ENCODE measurements at places on chromosomes 1 and 21.
A peak's percentile ranks its signal among the peaks of the same experiment; 100 is the strongest.

DNA sequence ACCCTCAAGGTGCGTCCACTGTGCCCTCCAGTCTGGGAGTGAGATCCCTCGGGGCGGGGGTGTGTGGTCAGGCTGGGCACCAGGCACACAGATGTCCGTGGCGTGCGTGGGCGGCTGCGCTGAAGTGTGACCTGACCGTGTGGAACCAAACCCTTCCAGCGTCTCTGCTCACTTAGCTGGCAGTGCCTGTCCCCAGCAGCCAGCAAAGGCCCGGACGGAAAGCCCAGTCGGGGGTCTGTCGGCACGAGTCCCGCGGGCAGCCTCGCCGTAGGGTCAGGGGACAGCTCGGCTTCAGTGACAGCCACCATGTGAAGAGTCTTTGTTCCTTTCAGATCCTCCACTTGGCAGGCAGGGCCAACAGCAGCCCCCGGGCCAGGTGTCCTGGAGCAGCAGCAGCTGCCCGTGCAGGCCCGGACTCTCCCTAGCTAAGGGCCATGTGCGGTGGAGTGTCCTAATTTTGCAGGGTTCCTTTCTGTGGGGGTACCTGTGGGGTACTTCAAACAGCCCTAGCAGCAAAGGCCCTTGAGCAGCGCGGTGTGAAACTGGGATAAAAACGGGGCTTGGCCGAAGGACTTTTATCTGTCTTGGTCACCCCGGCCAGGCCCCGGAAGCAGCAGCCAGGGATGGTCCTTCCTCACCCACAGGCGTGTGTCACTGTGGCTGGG lies 11.6 kb downstream of the TTLL10 start:
- no peak overlapping the region for H3K4me3 ChIP-seq
- peaks cover 31% of the 10 kb centered on the region for H3K27me3 ChIP-seq

- peak; percentile 61 for DNase-seq
- H3K4me1 ChIP-seq: peaks cover 49% of the 10 kb centered on the region
- no peaks in the 10 kb centered on the region for H3K36me3 ChIP-seq
- peak overlapping the region; percentile 48 for H3K4me3 ChIP-seq
These were observed 202.1 kb upstream of the SGIP1 start for GRCh38 chr1:66331658-66332547.

DNA sequence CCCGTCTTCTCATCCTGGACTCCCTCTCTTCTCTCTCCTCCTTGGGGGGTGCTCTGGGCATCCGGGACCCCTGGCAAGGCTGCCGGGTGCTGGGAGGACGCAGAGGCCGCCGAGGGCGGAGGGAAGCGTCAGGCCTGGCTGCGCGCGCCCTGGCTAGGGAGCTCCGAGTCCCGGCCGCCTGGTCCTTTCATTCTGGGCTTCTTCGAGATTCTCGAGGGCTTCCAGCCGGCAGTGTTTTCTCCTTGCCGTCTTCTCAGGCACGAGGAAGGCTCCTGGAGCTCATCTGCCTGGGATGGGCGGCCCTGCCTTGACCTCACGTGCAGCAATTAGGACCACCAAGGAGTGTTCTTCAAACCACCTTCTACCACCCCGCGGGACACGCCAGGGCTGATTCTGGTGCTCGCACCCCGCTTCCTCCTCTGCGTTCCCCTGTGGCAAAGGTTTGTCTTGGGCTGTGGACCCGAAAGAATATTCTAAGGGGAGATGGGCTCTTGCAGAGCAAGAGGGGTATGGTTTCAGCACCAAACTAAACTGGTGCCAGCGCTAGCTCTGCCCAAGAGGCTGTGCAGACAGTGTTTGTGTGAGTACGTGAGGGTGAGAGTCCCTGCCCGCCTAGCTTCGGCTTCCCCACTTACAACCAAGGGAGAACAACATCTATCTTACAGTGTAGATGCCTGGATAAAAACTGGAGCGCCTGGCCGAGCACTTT lies 36.5 kb downstream of the PIK3CD start:
- peak overlapping the region; percentile 75 for H3K4me3 ChIP-seq
- H3K4me1 ChIP-seq: peaks cover 33% of the 10 kb centered on the region
- no peak for DNase-seq
- H3K36me3 ChIP-seq: no peaks in the 10 kb centered on the region
- H3K27me3 ChIP-seq: no peaks in the 10 kb centered on the region

- H3K4me3 ChIP-seq: no peak overlapping the region
- peaks cover 19% of the 10 kb centered on the region for H3K4me1 ChIP-seq
- DNase-seq: no peak
These were observed 3.2 kb downstream of the SH2D5 start for GRCh38 chr1:20729155-20729931.

GRCh38 chr1:184994301-184994700 lies 20.0 kb upstream of the NIBAN1 start:
- DNase-seq: no peak
- no peak overlapping the region for H3K27ac ChIP-seq
- H3K4me1 ChIP-seq: no peaks in the 10 kb centered on the region
- H3K27me3 ChIP-seq: no peaks in the 10 kb centered on the region

- H3K27me3 ChIP-seq: no peaks in the 10 kb centered on the region
- H3K36me3 ChIP-seq: no peaks in the 10 kb centered on the region
- no peak for DNase-seq
- no peaks in the 10 kb centered on the region for H3K4me1 ChIP-seq
- H3K27ac ChIP-seq: no peak overlapping the region
These were observed 1.5 kb downstream of the RNF186 start for GRCh38 chr1:19813643-19813960.

GRCh38 chr1:180229483-180230415 lies at the start of gene LHX4:
Gene LHX4 (plus strand): TSS chr1:180230264. CDS start chr1:180230530, 266 bp downstream.
- H3K27me3 ChIP-seq: peaks cover 99% of the 10 kb centered on the region
- DNase-seq: peak; percentile 61
- H3K4me1 ChIP-seq: peaks cover 51% of the 10 kb centered on the region
- H3K4me3 ChIP-seq: peak within 1 kb of the TSS; percentile 58
- no peaks in the 10 kb centered on the region for H3K36me3 ChIP-seq

DNA sequence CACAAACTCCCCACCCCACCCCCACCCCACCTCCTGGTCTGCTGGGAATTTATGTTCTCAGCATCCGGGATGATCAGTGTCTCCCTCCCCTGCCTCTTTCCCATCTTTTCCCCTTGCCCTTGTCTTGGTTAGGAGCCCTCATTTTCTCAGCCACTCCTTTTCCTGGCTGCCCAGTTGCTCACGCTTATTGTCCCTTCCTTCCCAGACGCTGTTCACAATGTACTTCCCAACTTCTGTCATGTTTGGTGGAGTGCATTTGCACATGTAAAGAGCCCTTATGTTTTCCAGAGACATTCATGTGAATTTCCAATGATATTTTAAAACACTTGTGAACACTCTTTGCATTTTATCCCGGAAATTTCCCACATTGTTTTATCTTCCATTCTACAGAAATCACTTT lies 192.1 kb downstream of the RHOU start:
- no peak overlapping the region for H3K4me3 ChIP-seq
- no peak overlapping the region for H3K27ac ChIP-seq
- no peaks in the 10 kb centered on the region for H3K27me3 ChIP-seq
- DNase-seq: no peak
- H3K4me1 ChIP-seq: no peaks in the 10 kb centered on the region

GRCh38 chr21:45430521-45431501 lies 25.8 kb downstream of the COL18A1 start:
- H3K27ac ChIP-seq: peak overlapping the region; percentile 98
- H3K27me3 ChIP-seq: no peaks in the 10 kb centered on the region
- no peak for DNase-seq
- peak overlapping the region; percentile 4 for H3K4me3 ChIP-seq
- H3K4me1 ChIP-seq: peaks cover 74% of the 10 kb centered on the region

- no peaks in the 10 kb centered on the region for H3K27me3 ChIP-seq
- no peaks in the 10 kb centered on the region for H3K36me3 ChIP-seq
- H3K27ac ChIP-seq: no peak overlapping the region
These were observed 52.9 kb downstream of the ESRRG start for GRCh38 chr1:216670118-216670883.

- H3K27me3 ChIP-seq: no peaks in the 10 kb centered on the region
- no peaks in the 10 kb centered on the region for H3K4me1 ChIP-seq
- peak overlapping the region; percentile 99 for H3K27ac ChIP-seq
- peak; percentile 72 for DNase-seq
These were observed 919 bp downstream of the MCL1 start for GRCh38 chr1:150578272-150579109.

GRCh38 chr1:89758156-89758555 lies 62.7 kb upstream of the LRRC8D start:
- no peaks in the 10 kb centered on the region for H3K36me3 ChIP-seq
- H3K27ac ChIP-seq: no peak overlapping the region
- peaks cover 6% of the 10 kb centered on the region for H3K4me1 ChIP-seq
- DNase-seq: no peak

GRCh38 chr1:68383092-68383491 lies 66.7 kb downstream of the RPE65 start:
- no peak overlapping the region for H3K27ac ChIP-seq
- no peak for DNase-seq
- no peaks in the 10 kb centered on the region for H3K4me1 ChIP-seq
- H3K4me3 ChIP-seq: no peak overlapping the region

GRCh38 chr1:1194723-1195122 lies 11.7 kb downstream of the TNFRSF18 start:
- no peak for DNase-seq
- H3K27me3 ChIP-seq: peaks cover 21% of the 10 kb centered on the region
- H3K36me3 ChIP-seq: no peaks in the 10 kb centered on the region
- no peak overlapping the region for H3K4me3 ChIP-seq
- H3K4me1 ChIP-seq: no peaks in the 10 kb centered on the region

DNA sequence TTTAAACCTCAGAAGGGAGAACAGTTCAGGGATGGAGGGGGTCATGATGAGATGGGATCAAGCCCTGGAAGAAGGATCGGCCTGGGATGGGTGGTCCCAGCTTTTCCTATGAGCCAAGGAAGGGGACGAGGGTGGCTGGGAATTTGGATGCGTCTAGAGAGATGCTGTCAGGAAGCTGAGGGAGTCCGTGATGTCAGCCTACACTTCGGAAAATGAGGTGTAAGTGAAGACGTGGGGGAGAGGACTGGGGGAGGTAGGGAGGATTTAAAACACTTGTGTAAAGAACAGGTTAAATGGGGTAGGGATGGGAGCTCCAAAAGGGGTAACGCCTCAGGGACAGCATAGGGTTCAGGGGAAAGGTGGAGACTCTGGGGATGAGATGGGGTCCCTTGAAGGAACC lies 27.5 kb downstream of the DLGAP3 start:
- H3K4me3 ChIP-seq: no peak overlapping the region
- H3K36me3 ChIP-seq: no peaks in the 10 kb centered on the region
- H3K27me3 ChIP-seq: no peaks in the 10 kb centered on the region
- H3K27ac ChIP-seq: no peak overlapping the region
- H3K4me1 ChIP-seq: no peaks in the 10 kb centered on the region

- DNase-seq: no peak
- no peaks in the 10 kb centered on the region for H3K4me1 ChIP-seq
- no peak overlapping the region for H3K27ac ChIP-seq
- no peak overlapping the region for H3K4me3 ChIP-seq
These were observed 1069.4 kb upstream of the ADGRL2 start for GRCh38 chr1:80731241-80731894.
